NCI-H1105 treated with DMSO at 0.1 percent for 48 hours (cell line): ENCODE measurements at places on chromosomes 5 and 9.
A peak's percentile ranks its signal among the peaks of the same experiment; 100 is the strongest.

GRCh38 chr9:28951945-28952344, 1378.7 kb upstream of the C9orf72 start:
- DNase-seq: no peak

GRCh38 chr9:16652582-16652981, 217.9 kb downstream of the BNC2 start:
- no peak for DNase-seq

- no peak for DNase-seq
These were observed 37.7 kb downstream of the SAR1B start for GRCh38 chr5:134594797-134595457.

GRCh38 chr9:14018081-14018480, 295.9 kb downstream of the NFIB start:
- no peak for DNase-seq

DNA sequence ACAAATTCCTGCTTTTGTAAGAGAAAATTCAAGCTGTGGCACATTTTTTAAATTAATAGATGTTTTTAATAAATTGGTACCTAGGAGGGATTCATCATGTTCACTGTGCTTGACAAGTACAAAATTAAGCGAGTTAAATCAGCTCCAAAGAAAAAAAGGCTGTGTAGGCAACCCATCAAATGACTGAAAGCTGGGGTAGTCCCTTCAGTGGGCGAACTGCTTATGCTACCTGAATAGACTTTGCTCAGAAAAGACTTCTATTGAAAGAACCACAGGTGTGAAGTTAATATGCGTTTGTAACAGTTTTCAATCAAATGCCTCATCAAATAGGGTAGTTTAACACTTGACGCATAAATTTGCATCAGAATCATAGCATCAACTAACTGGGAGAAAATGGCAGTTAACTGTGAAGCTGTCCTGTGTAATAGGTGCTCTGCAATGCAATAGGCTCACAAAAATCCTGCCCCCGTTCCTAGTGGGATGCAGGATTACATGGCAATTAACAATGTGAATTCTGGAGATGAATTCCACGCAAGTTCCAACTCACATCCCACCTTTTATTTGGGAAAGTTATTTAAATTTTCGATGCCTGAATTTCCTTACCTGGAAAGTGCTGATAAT, 14.4 kb upstream of the ARL15 start:
- no peak for DNase-seq

- no peak for DNase-seq
These were observed 99.8 kb downstream of the TRIO start for GRCh38 chr5:14242871-14243383.

- DNase-seq: no peak
These were observed 19.8 kb downstream of the PTGES start for GRCh38 chr9:129732946-129733631.

GRCh38 chr9:130297371-130297770, 31.8 kb downstream of the HMCN2 start:
- DNase-seq: no peak

DNA sequence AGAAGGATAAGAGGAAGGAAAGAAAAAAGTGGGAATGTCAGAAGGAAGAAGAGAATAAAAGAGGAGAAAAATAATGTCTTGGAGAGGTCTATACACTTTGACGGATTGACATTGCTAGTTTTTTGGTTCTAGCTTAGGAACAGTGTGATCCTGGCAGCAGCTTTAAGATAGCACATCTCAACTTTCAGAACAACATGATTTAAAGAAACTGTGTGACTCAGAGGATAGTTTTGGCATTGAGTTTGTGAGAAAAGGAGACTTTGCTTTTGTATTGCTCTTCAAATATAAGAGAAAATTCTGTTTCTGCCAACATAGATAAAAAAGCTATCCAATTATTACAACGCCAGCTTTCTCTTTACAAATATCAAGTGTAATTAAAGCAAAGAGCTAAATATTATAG, 260.7 kb upstream of the ARRDC3 start:
- DNase-seq: no peak

GRCh38 chr9:134374301-134375010, 48.2 kb downstream of the RXRA start:
- no peak for DNase-seq

DNA sequence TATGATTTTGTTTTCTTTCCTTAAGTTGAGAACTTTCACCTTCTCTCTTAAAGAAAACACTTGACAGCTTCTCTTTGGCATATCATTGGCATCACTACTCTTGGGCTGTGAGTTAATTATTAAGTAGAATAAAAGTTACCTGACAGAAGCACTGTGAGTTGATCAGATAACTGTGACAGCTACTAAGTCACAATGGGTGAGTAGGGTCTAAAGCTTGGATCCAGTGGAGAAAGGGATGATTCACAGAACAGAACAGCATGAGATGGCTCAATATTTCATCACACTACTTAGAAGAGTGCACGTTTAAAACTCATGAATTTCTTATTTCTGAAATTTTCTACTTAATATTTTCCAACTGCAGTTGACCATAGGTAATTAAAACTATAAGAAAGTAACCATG, 268.5 kb upstream of the NMUR2 start:
- DNase-seq: no peak

- peak; percentile 61 for DNase-seq
These were observed 278.4 kb downstream of the NSG2 start for GRCh38 chr5:174323878-174324281.

DNA sequence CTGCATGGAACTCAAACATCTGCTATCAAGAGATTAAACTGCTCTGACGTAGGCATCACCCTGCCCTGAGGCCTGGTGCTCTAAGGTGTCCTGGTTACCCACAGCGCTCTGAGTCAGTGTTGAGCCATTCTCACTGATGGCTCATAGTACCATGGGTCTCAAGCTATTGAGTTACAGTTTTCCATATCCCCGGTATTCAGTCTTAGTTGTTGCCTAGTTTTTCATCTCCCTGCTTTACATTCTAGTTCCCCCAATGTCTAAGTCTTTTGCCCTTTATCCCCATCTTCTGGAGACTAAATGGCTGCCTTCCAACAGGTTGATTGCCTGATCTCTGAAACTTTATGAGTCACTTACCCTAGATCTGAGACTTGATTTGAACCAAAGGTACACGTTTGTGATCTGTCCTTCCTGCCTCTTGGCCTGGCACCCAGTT, 161.2 kb upstream of the PTGER4 start:
- no peak for DNase-seq
